ENCODE measurements at places on chromosomes 7 and 10. TPM values are rescaled to one million over a fixed set of nuclear protein-coding genes. Genes with fewer than 3 reads are reported as not detected.
A peak's percentile ranks its signal among the peaks of the same experiment; 100 is the strongest.

Gene EVX1
- not detected for total RNA-seq

Gene SPDYE2B
- not detected for total RNA-seq

Gene SPDYE8
- not detected for total RNA-seq

Gene ZNF32
- total RNA-seq = 29.4 TPM

Gene GIMAP5
- total RNA-seq = 23.8 TPM

Gene BHLHA15
- 3.2 TPM for total RNA-seq

Gene STOX1
- 5.0 TPM for total RNA-seq

Gene PRPS1L1
- not detected for total RNA-seq

GRCh38 chr10:87952612-87953011 lies 89.2 kb downstream of the PTEN start:
- DNase-seq = no peak

DNA sequence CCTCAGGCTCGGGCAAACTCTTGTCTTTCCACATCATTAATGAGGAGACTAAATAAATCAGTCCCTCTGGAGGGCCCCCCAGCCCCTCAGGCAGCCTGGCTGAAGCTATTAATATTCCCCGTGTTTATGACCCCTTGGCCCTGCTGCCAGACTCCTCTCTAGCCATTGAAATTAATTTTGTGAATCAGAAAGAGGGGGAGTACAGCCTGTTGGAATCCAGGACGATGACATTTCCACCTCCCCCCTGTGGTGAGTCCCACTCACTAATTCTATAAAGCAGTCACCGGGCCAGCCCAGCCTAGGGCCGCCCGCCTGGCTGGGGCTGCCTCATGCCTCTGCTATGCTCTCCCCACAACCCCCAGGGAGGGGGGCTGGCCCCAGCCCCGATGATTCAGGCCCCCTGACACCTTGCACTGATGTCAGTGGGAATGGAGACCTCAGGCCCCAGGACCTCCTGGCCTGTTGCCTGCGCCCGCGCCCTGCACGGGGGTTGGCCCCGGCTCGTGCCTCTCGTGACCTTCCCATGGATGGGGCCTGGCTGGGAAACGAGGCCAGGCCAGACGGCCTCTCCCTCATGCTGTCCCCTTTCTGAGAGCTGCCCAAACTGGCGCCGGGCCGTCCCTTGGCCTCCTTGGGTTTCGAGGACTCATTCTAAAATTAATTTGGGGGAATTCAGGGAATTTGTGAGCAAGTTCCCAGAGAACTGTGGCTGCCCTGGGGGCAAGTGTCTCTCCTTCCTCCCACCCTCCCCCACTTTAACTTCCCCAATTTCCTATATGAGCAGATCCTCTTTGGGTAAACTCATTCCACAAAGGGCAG lies 34.0 kb downstream of the TMEM270 start:
- DNase-seq = peak; percentile 54

DNA sequence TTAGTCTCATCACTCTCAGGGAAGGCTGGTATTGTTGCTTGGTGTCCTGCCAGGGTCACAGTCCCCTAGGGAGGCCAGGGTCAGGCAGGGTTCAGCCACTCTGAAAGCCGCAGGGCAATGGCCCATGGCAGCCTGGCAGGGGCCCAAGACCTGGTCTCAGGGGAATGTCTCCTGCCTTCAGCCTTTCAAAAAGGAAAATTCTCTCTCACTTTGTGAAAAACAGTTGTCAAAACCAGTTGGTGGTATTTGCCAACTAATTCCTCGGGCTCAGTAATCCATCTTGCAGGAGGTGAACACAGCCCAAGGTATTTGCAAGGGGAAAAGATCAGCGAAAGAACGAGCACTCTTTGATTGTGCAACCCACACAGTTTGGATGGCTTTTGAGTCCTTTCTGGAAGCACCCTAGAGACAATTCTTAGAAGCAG lies 101.5 kb downstream of the JCAD start:
- DNase-seq = peak; percentile 21

- peak; percentile 49 for DNase-seq
Measured at GRCh38 chr10:73785721-73786511, 510 bp downstream of the ZSWIM8 start.

GRCh38 chr7:33784000-33784399 lies 121.3 kb upstream of the BMPER start:
- no peak for DNase-seq

GRCh38 chr10:71072131-71072822 lies 140.1 kb upstream of the UNC5B start:
- DNase-seq = no peak

GRCh38 chr7:14868937-14869336 lies 33.6 kb downstream of the DGKB start:
- DNase-seq = no peak

DNA sequence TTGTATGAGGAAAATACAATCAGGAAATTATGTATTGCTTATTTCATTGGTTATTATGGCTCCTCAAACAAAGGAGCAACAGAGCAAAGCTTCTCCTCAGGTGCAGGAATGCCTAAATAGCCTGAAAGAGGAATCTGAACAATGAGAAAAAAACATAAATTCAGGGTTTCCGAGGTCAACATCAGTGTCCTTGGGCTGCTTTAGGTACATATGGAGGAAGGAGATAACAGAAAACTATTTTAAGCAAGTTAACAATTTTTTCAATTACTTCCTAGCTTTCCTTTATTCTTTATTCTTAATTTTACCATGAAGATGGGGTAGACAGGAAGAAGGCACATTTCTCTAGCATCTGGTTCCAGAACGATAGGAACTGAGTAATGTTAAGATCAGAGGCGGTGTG lies 14.0 kb downstream of the SLC16A9 start:
- no peak for DNase-seq

DNA sequence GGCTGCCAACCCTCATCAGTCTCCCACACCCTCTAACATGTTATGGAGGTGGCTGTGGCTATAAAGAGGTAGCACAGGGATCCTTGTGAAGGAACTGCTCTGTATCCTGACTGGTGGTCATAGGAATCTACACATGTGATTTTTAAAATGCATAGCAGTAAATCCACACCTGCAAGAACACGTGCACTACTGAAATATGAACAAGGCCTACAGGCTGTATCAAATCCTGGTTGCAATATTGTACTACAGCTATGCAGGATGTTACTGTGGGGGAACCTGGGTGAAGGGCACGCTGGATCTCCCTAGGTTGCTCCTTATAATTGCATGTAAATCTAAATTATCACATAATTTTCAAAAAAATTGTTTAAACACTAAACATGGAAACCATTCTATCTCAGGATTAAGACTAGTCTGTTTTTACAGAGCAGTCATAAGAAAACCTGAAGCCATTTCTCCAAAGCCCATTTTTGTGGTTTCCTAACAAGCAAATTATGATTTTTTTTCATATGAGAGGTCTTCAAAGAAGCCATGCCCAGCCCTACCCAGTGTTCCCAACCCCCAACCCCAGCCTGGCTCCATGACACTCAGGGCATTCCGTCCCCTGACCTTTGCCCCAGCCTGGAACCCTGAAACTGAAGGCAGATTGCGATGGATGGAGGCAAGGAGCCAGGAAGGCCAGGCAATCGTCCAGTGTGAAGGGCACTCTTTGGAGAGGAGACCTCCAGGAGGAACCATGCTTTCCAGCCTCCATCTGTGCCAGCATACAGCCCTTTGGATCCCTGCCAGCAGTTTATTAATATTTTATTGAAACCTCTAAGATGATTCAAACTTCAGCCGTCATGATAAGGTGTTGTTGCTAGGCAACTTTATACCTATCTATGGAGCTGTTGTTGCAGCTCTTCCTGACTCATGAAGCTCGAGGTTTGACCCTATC lies 161.0 kb downstream of the GRID1 start:
- no peak for DNase-seq

- DNase-seq = no peak
Measured at GRCh38 chr7:141522657-141523342, 28.4 kb upstream of the AGK start.

DNA sequence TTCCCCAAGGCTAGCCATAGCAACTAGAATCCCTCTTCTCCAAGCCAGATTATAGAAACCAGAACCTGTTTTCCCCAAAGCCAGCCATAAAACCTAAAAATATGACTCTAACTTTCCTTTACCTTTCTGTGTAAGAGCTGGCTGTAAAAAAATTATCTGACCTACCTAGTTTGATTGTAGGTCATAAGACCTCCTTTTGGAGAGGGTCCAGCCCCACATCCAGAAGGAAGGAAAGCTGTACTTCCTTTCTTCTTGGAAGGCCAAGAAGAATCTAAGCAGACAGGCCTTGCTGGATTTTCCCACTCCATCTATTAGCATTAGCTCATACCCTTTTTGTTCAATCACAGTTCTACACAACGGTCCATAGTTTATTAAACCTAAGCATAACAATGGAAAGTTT lies 1006.3 kb downstream of the SORCS3 start:
- no peak for DNase-seq

DNA sequence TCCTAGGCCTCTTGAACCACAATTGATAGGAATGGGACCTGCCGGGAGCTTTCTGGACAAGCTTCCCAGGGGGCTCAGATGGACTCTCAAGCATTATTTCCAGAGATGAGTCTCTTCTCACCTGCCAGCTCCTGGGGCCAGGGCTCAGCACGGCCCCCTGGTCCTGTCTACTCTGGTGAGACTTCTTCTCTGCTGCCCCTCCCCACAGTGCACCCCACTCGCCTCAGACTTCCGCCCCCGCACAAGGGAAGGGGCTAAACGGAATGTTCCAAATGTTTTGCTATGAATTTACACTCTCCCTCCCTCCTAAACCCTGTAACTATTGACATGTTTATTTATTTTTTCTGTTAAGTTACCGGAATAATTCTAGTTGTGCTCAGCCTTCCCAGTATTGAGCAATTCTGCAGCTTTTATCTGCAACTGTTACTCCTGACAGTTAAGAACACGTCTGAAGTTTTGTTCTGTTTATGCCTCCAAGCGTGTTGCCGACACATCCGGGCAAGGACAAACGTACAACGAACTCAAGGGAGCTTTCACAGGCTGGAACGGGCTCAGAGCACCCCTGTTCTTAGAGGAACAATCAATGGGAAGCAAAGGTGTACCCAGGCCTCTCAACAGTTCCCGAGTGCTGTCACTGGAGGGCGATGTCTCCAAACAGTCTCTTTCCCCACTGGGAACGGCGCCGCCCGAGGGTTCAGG lies 55.2 kb downstream of the FHIP2A start:
- peak; percentile 56 for DNase-seq

DNA sequence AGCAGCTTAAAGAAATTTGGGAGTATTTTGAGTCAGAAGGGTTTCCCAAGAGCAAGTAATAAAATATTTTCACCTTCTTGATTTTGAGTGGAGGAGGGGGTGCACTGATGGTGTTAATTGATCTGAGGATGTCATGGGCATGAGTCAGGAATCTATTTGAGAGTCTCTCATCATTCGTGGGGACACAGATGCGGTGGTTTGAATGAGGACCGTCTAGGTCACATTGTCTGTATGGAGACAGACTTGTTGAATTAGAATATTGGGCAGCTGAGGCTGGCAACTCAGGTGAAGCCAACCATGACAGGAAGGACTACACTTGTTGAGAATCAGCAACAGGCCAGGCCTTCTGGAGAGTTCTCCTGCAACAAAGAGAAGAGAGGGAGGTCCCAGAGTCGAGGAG lies 127.0 kb downstream of the INSYN2A start:
- DNase-seq = no peak

GRCh38 chr7:8390262-8390626 lies 43.2 kb upstream of the NXPH1 start:
- no peak for DNase-seq

All from tongue (tissue), 3 donors.